Endothelial cell of umbilical vein (primary cell): ENCODE measurements at places on chromosomes 13 and 19.

GRCh38 chr13:67299751-67300150 is 69.6 kb upstream of the PCDH9 start:
- H3K27me3 ChIP-seq, result no peaks in the 10 kb centered on the region
- no peaks in the 10 kb centered on the region for H3K36me3 ChIP-seq
- no peaks in the 10 kb centered on the region for H3K4me1 ChIP-seq
- H3K4me3 ChIP-seq, result no peak overlapping the region

DNA sequence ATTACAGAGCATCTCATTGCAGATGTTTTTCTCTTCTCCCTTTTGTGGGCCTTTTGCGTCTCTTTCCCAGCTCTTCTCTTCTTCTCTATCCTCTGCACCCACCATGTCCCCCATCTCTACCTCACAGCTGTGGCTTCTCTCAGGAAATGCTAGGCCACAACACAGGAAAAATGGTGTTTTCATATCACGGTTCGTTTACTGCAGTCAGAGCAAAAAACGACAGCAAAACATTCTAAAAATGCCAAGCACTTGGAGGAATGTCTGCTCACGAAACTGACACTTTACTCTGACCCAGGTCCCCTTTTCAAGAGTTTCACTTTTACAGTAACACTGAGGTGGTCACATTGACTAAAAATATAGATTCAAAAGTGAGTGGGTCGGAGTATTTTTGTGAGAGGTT is 152.2 kb downstream of the DCT start:
- peaks cover 2% of the 10 kb centered on the region for H3K4me1 ChIP-seq
- no peaks in the 10 kb centered on the region for H3K36me3 ChIP-seq
- peak; percentile 12 for DNase-seq
- no peak overlapping the region for H3K27ac ChIP-seq

DNA sequence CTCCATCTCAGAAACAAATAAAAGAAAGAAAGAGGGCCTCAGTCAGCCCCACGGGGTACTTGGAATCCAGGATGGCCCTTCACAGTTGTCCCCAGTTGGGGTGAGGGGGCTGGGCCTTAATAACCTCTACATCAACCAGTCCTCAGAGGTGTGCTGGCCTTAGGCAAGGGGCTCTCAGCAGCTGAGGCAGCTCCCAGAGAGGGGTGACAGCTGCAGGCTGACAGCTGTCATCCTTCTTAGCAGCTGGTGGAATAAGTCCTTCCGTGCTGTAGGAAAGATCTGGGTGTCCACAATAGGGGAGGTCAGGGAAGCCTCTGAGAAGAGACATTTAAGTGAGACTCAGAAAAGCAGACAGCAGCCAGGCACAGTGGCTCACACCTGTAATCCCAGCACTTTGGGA is 7.4 kb downstream of the BCAM start:
- H3K27ac ChIP-seq, result no peak overlapping the region
- peaks cover 5% of the 10 kb centered on the region for H3K36me3 ChIP-seq
- no peak for DNase-seq
- H3K4me1 ChIP-seq, result peaks cover 3% of the 10 kb centered on the region

DNA sequence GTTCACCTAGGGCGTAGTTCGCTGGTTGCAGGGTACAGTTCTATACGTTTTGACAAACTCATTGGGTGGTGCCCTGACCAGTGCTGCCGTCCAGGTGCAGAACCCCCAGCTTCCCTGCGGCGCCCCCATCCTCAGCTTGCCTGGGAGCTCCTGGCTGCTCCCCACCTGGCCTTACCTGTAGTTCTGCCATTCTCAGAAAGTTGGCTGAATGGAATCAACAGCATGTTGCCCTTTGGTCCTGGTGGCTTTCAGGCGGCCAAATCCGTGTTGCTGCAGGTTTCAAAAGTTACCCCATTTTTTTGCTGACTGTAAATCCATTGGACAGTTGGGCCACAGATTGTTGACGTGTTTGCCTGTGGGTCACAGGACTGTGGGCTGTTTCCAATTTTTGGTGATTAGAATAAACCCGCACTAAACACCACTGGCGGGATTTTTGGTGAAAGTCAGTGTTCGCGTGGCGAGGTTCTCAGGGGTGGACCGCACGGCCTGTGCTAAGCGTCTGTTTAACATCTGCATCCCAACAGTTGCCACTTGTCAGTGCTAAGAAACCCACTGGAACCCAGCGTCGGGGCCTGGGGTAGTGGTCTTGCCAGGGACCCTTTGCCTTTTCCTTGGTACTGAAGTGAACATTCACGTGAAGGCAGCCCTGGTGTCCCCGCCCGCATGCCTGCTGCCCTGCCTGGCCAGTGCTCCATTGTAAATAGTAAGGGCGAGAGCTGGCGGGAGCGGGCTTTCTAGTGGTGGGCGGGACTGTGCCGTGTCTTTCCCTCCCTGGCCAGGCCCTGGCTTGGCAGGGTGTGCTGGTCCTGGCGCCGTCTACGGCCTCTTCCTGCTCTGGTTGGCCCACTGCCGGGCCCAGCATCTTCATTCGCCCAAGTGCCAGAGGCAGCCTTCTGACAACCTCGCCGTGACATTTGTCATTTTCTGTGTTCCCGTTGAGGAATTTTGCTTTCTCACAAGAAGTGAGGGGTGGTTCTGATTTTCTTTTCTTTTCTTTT is 3.3 kb downstream of the DOT1L start:
- DNase-seq, result peak; percentile 82
- H3K36me3 ChIP-seq, result no peaks in the 10 kb centered on the region
- peak overlapping the region; percentile 85 for H3K27ac ChIP-seq
- H3K4me3 ChIP-seq, result no peak overlapping the region
- no peaks in the 10 kb centered on the region for H3K27me3 ChIP-seq

GRCh38 chr13:23427342-23427843 is 6.1 kb downstream of the SACS start:
- no peaks in the 10 kb centered on the region for H3K36me3 ChIP-seq
- no peak overlapping the region for H3K4me3 ChIP-seq
- no peaks in the 10 kb centered on the region for H3K27me3 ChIP-seq
- peak overlapping the region; percentile 96 for H3K27ac ChIP-seq
- H3K4me1 ChIP-seq, result peaks cover 27% of the 10 kb centered on the region
- peak; percentile 96 for DNase-seq

- DNase-seq, result no peak
- H3K4me3 ChIP-seq, result no peak overlapping the region
- H3K4me1 ChIP-seq, result no peaks in the 10 kb centered on the region
- H3K36me3 ChIP-seq, result no peaks in the 10 kb centered on the region
- H3K27ac ChIP-seq, result no peak overlapping the region
- H3K27me3 ChIP-seq, result no peaks in the 10 kb centered on the region
Observed at GRCh38 chr13:113607056-113607888, 22.7 kb downstream of the TFDP1 start.

- DNase-seq, result no peak
- no peak overlapping the region for H3K4me3 ChIP-seq
- no peaks in the 10 kb centered on the region for H3K4me1 ChIP-seq
- H3K36me3 ChIP-seq, result no peaks in the 10 kb centered on the region
- H3K27me3 ChIP-seq, result no peaks in the 10 kb centered on the region
Observed at GRCh38 chr13:30502237-30502636, 36.5 kb upstream of the HMGB1 start.

- DNase-seq, result no peak
- no peak overlapping the region for H3K27ac ChIP-seq
- peaks cover under 1% of the 10 kb centered on the region for H3K27me3 ChIP-seq
- H3K36me3 ChIP-seq, result no peaks in the 10 kb centered on the region
- no peaks in the 10 kb centered on the region for H3K4me1 ChIP-seq
Observed at GRCh38 chr13:42454749-42455148, 119.2 kb upstream of the TNFSF11 start.

- no peaks in the 10 kb centered on the region for H3K4me1 ChIP-seq
- no peak for DNase-seq
- no peak overlapping the region for H3K4me3 ChIP-seq
- H3K27me3 ChIP-seq, result peaks cover 7% of the 10 kb centered on the region
- H3K36me3 ChIP-seq, result no peaks in the 10 kb centered on the region
- H3K27ac ChIP-seq, result no peak overlapping the region
Observed at GRCh38 chr13:41500511-41500910, 43.2 kb downstream of the RGCC start.

GRCh38 chr13:113559061-113559460 is 25.5 kb upstream of the TFDP1 start:
- H3K4me3 ChIP-seq, result no peak overlapping the region
- DNase-seq, result no peak
- H3K36me3 ChIP-seq, result no peaks in the 10 kb centered on the region
- no peaks in the 10 kb centered on the region for H3K27me3 ChIP-seq

- H3K27ac ChIP-seq, result no peak overlapping the region
- H3K4me1 ChIP-seq, result peaks cover 36% of the 10 kb centered on the region
- peak; percentile 4 for DNase-seq
- H3K27me3 ChIP-seq, result no peaks in the 10 kb centered on the region
- no peak overlapping the region for H3K4me3 ChIP-seq
- no peaks in the 10 kb centered on the region for H3K36me3 ChIP-seq
Observed at GRCh38 chr13:109200556-109200955, 571.1 kb downstream of the MYO16 start.

- no peaks in the 10 kb centered on the region for H3K36me3 ChIP-seq
- no peak overlapping the region for H3K4me3 ChIP-seq
- DNase-seq, result no peak
- peaks cover 5% of the 10 kb centered on the region for H3K4me1 ChIP-seq
- H3K27me3 ChIP-seq, result no peaks in the 10 kb centered on the region
Observed at GRCh38 chr13:34748596-34748995, 193.5 kb upstream of the NBEA start.

- no peaks in the 10 kb centered on the region for H3K27me3 ChIP-seq
- H3K27ac ChIP-seq, result no peak overlapping the region
- DNase-seq, result no peak
- H3K36me3 ChIP-seq, result peaks cover 30% of the 10 kb centered on the region
Observed at GRCh38 chr19:55390461-55390880, 4.7 kb downstream of the RPL28 start.

DNA sequence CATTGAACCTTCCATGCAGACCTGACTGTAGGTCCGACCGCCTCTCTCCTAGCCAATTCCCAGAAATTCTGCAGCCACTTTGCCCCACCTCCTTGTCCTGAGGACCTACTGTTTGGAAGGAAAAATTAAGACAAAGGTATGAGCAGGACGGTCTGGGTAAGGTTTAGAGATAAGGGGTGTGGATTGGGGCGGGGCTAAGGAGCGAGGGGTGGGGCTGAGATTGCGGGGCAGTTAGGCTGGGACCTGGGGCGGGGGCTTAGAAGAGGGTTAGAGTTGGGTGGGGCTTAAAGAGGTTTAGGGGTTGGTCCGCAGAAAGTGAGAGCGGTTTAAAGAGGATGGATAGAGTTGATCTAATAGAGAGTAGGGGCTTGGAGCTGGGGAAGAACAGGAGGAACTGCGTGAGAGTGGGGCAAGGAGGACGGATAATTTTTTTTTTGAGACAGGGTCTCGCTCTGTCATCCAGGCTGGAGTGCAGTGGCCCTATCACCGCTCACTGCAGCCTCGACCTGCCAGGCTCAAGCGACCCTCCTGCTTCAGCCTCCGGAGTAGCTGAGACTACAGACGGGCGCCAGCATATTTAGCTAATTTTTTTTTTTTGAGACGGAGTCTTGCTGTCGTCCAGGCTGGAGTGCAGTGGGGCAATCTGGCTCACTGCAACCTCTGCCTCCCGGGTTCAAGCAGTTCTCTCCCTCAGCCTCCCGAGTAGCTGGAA is 1.7 kb upstream of the ZNF865 start:
- H3K4me1 ChIP-seq, result peaks cover 21% of the 10 kb centered on the region
- DNase-seq, result no peak
- no peak overlapping the region for H3K4me3 ChIP-seq
- H3K27ac ChIP-seq, result no peak overlapping the region

DNA sequence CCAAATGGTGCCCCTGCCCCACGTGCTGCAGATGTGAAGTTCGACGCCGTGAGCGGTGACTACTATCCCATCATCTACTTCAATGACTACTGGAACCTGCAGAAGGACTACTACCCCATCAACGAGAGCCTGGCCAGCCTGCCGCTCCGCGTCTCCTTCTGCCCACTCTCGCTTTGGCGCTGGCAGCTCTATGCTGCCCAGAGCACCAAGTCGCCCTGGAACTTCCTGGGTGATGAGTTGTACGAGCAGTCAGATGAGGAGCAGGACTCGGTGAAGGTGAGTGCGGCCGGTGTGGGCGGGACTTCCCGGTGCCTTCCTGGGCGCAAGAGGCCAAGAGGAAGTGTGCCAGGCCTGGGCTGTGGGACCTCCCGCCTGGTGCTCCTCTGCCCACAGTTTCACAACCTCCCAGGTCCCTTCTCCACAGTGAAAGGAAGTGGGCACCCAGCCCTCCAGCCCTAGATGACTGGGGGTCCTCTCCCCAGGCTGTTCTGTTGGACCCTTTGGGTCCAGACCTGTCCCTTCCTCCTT is 14.1 kb upstream of the RELB start:
- no peaks in the 10 kb centered on the region for H3K27me3 ChIP-seq
- no peak overlapping the region for H3K4me3 ChIP-seq
- DNase-seq, result no peak
- H3K27ac ChIP-seq, result no peak overlapping the region
- H3K36me3 ChIP-seq, result peaks cover 6% of the 10 kb centered on the region
- H3K4me1 ChIP-seq, result no peaks in the 10 kb centered on the region

GRCh38 chr13:113124211-113124970 is 1.8 kb downstream of the F10 start:
- H3K27me3 ChIP-seq, result peaks cover 2% of the 10 kb centered on the region
- no peaks in the 10 kb centered on the region for H3K36me3 ChIP-seq
- no peaks in the 10 kb centered on the region for H3K4me1 ChIP-seq
- no peak overlapping the region for H3K27ac ChIP-seq
- DNase-seq, result no peak

DNA sequence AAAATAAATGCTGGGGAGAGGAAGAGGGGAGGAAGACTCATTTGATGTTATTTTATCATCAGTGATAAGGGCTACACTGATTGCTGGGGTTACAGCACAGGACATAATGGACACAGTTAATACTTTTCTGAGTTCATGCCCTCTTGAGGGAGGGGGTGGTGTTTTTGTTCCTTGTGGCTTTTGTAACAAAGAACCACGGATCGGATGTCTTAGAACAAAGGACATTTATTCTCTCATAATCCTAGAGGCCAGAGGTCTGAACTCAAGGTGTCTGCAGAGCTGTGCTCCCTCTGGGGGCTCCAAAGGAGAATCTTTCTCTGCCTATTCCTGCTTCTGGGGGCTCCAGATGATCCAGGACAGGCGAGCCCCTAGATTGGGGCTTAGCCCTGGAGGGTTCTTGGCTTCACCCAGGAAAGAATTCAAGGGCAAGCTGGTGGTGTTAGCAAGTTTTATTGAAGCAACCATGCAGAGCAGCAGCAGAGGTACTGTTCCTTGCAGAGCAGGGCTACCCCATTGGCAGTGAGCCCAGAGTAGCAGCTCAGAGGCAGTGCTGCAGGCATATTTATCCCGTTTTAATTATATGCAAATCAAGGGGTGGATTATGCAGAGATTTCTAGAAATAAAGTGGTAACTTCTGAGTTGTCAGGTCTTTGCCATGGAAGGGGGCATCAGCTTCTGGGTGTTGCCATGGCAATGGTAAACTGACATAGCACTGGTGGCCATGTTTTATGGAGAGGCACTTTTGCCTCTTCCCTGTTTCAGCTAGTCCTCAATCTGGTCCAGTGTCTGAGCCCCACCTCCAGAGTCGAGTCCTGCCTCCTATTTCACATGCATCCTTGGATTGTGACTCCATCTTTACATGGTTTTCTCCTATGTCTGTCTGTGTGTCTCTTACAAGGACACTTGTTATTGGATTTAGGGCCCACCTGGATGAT is 18.0 kb downstream of the VAV1 start:
- no peak for DNase-seq
- H3K36me3 ChIP-seq, result no peaks in the 10 kb centered on the region
- H3K27ac ChIP-seq, result no peak overlapping the region
- H3K4me3 ChIP-seq, result no peak overlapping the region
- H3K27me3 ChIP-seq, result no peaks in the 10 kb centered on the region

GRCh38 chr13:38590796-38591507 is 95.9 kb upstream of the FREM2 start:
- no peak for DNase-seq
- H3K27me3 ChIP-seq, result no peaks in the 10 kb centered on the region
- no peaks in the 10 kb centered on the region for H3K4me1 ChIP-seq
- no peak overlapping the region for H3K4me3 ChIP-seq
- no peak overlapping the region for H3K27ac ChIP-seq
